ENCODE measurements at places on chromosomes 4 and X. TPM values are rescaled to one million over a fixed set of nuclear protein-coding genes. Genes with fewer than 3 reads are reported as not detected.

GABRQ gene
- total RNA-seq, result not detected

COL4A6 gene
- total RNA-seq, result 2.2 TPM

GPC3 gene
- 5.6 TPM for total RNA-seq

SCOC gene
- total RNA-seq, result 34.4 TPM

DMRTC1 gene
- not detected for total RNA-seq

PASD1 gene
- not detected for total RNA-seq

ITM2A gene
- total RNA-seq, result 68.8 TPM

UGT2B17 gene
- not detected for total RNA-seq

CDS1 gene
- 0.27 TPM for total RNA-seq

ZNF732 gene
- total RNA-seq, result 4.7 TPM

TECRL gene
- not detected for total RNA-seq

RAB33B gene
- total RNA-seq, result 8.7 TPM

CCDC120 gene
- 3.6 TPM for total RNA-seq

TMSB15C gene
- 3.9 TPM for total RNA-seq

AFAP1 gene
- 32.1 TPM for total RNA-seq

FAM120C gene
- total RNA-seq, result 12.5 TPM

CT45A8 gene
- not detected for total RNA-seq

REPS2 gene
- total RNA-seq, result 4.9 TPM

NPNT gene
- 240 TPM for total RNA-seq

SCD5 gene
- total RNA-seq, result 7.3 TPM

SLITRK4 gene
- 8.7 TPM for total RNA-seq

PDE5A gene
- total RNA-seq, result 223 TPM

S100G gene
- total RNA-seq, result not detected

ARHGEF6 gene
- 25.7 TPM for total RNA-seq

ZNF41 gene
- 9.1 TPM for total RNA-seq

PDGFC gene
- 31.4 TPM for total RNA-seq

ADH5 gene
- 149 TPM for total RNA-seq

PTTG2 gene
- 10.7 TPM for total RNA-seq

TCEAL6 gene
- total RNA-seq, result 1.9 TPM

TASL gene
- 0.54 TPM for total RNA-seq

AFF2 gene
- 7.4 TPM for total RNA-seq

LGI2 gene
- 3.7 TPM for total RNA-seq

HDX gene
- 6.0 TPM for total RNA-seq

PLP1 gene
- total RNA-seq, result 14.8 TPM

CENPE gene
- total RNA-seq, result 0.41 TPM

CT83 gene
- not detected for total RNA-seq

MAOA gene
- total RNA-seq, result 98.2 TPM

CPEB2 gene
- total RNA-seq, result 33.4 TPM

GNRHR gene
- not detected for total RNA-seq

CCKAR gene
- total RNA-seq, result 1.2 TPM

CXCL13 gene
- total RNA-seq, result not detected

MAEA gene
- 83.8 TPM for total RNA-seq

RIPPLY1 gene
- not detected for total RNA-seq

OTUD6A gene
- total RNA-seq, result not detected

UBE2D3 gene
- 245 TPM for total RNA-seq

LONRF3 gene
- total RNA-seq, result 24.6 TPM
